ENCODE measurements at places on chromosomes 16 and 17.

DNA sequence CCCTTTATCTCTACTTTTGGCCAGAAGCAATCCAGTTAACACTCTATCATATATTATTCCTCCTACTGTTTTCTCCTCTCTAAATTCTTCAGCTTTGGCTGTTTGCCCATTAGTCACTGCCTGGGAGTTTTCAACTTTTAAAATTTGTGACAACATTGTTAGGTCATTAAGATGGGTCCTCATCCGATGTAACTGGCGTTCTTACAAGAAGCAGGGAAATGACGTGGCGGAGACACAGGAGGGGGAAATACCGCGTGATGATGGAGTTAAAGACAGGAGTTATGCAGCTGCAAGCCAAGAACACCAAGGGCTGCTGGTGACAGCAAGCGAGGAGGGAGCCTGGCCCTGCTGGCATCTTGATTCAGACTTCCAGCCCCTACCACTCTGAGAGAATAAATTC, 34.8 kb upstream of the CPHXL start:
- DNase-seq = no peak

GRCh38 chr17:71983828-71984227, 137.0 kb upstream of the SOX9 start:
- DNase-seq = no peak

GRCh38 chr17:76932402-76933333, 64.5 kb downstream of the MGAT5B start:
- no peak for DNase-seq

DNA sequence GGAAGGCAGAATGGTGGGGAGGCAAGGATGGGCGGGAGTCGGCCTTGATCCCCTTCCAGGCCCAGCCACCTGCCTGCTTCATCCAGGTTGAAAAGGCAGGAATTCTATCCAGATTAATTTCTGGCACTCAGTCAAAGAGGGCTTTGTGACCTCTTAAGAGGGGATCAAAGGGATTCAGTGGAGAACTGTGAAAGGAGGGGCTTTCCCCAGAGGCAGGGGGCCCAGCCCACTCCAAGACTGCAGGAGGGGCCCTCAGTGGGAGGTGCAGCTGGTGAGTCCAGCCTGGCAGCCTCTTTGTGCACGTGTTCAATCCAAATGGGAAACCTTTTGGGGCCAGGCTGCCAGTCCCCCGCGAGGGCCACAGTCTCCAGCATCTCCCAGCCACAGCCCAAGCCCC, 148.5 kb upstream of the PLCG2 start:
- no peak for DNase-seq

DNA sequence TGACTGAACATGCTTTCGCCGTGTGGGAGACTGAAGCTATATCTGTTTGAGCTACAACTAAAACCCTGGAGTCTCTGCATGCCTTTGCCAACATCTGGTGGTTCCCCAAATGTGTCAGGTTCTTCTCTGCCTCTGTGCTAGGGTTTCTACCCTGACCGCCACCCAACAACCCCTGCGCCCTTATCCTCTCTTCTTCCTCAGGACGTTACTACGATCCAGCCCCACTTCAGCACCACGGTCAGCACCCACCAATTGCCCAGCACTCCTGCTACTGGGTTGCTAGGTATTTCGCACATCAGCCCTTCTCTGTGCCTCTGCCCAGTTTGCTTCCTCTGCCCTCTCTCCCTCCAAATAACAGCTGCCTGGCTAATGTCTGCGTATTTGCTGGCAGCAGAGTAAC, 106.3 kb upstream of the HSBP1 start:
- DNase-seq = peak; percentile 30

- DNase-seq = peak; percentile 9
These were observed 2.0 kb upstream of the TMEM92 start for GRCh38 chr17:50272246-50272645.
